ENCODE measurements at places on chromosomes 12 and 14.

DNA sequence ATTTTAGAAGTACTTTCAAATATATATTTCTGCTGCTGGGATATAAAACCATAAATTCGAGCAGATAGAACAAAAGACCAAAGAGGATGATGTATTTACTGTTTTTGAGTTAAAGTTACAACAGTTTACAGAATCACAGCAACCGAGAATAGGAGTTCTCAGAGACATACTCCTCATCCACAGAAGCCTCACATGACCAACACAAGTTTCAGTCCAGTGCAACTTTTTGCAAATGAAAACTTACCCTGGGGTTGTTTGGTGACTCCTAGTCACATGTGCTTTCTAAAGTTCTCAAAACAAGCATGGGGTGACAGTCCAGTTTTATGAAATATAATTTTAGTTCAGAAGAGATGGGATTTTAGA, 117.1 kb downstream of the PRKCH start:
- peak; percentile 41 for DNase-seq

DNA sequence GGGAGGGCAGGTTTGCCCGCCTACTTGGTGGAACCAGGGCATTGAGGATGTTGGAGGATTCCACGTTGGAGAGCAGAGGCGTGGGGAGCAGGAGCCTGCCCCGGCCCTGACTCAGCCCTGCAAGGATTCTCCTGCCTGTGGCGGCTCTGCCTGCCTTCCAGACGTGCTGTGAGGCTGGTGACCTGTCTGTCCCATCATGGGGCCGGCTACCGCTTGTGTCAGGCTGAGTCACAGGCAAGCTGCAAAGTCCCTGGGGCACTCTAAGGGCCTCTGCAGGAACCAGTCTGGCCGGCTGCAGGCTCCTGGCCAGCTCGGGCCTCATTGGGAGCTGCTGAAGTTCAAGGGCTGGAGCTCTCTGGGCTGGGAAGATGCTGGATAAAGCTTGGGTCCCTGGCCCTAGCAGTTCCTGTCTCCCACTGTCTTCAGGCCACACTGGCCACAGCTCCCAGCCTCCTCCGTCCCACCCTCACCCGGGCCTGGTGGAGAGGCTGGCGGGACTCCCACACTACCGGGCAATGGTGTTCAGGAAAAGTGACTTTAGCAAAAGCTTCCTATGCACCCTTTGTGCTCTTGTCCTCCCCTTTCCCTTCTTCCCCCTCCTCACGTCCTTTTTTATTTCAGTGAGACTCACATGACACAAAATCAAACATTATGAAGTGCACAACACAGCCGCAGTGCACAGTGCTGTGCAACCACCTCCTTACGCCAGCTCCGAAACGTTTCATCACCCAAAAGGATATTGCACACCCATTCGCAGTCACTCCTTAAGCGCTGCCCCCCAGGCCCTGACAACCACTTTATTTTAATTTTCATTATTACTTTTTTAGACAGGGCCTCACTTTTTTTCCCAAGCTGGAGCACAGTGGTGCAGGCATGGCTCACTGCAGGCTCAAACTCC, 22.0 kb upstream of the ULK1 start:
- DNase-seq: no peak

GRCh38 chr14:49939884-49940510, 47.1 kb downstream of the ARF6 start:
- no peak for DNase-seq

DNA sequence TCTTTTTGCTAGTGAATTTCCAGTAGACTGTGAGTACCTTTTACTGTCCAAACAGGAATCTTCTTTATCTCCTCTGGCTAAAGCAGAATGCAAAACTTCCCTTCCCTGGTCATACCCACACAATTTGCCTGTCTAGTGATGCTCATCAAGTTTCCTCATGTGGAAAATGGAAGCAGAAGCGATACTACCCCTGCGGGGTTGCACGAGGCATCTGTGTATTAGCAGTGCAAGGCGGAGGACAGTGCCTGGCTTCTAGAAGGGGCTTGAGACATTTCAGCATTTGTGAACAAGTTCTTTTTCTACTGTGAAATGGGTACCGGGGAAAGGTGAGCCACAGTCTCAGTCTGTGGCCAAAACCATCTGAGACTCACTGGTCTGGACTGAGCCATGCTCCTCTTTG, 340.9 kb downstream of the AACS start:
- DNase-seq: no peak

- peak; percentile 92 for DNase-seq
Observed at GRCh38 chr12:48936379-48936979, 11.2 kb upstream of the FKBP11 start.

- no peak for DNase-seq
Observed at GRCh38 chr12:6469609-6470374, 685 bp downstream of the VAMP1 start.

DNA sequence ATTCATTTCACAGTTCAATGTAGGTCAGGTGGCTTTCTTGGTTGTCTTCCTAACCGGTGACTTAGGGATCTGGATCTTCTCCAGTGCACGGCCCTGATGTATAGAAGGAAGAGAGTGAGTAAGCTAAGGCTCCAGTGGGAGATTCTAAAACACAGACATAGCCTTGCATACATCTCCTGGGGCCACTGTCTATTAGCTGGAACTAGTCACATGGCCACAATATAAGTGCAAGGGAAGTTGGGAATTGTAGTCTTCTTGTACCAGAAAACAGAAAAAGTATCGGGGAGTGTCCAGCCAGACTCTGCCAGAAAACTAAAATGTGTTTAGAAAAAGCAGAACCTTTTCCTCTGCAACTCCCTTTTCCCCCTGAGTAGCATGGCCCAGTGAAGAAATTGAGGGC, 531.6 kb downstream of the VRK1 start:
- no peak for DNase-seq

DNA sequence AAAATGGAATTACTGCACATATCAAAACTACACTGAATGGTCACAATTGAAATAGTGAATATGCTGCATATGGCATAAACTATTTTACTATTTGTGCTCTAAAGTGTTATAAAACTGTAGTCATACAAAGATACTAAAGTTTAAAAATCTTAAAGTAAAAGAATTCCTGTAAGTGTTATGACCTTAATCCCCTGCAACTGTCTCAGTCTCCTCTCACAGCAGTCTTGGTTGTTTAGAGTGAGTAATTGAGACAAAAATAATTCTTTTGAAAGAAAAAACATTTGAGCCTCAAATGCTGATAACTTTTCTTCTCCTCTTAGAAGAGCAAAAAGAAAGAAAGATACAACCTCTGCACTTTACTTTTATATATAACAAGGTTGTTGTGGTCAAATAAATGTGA, 99.9 kb downstream of the SYT1 start:
- no peak for DNase-seq

GRCh38 chr12:108842361-108842760, 15.0 kb downstream of the SSH1 start:
- no peak for DNase-seq

DNA sequence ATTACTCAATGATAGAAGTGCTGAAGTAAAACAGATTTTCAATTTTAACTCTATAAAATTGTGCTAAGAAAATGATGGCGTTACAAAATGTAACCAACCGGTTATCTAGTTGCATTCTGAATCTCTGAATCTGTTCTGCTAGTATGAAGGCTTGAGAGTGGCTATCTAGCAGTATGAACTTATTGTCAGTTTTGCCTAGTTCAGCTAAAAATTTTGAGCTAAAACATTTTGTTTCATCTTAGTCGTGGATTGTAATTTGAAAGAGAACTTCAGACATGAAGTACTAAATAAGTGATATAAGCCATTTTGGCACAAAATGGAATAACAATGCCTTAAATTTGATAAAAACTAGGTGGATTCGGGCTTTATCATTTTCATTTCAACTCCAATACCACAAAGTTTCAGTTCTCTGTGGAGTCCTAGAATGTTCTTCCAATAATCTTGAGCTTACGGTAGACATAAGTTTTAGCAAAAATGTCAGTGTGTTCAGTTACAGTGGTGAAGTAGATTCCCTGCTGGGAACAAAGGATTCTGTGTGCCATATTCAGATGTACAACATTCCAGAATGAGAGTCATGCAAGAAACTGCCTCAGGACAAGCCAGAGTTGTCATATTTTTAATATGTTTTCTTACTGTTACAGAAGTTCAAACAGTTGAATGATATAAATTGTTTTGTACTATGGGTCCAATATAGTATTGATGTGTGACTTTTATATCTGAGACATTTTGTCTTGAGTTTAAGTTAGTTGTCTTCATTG, 28.1 kb downstream of the ATP6V1D start:
- DNase-seq: no peak

GRCh38 chr14:92392711-92393110, 69.7 kb downstream of the SLC24A4 start:
- DNase-seq: peak; percentile 4

GRCh38 chr12:87413784-87414183, 615.4 kb downstream of the C12orf50 start:
- no peak for DNase-seq

- peak; percentile 90 for DNase-seq
Observed at GRCh38 chr14:75247286-75247922, 31.2 kb upstream of the FOS start.

- peak; percentile 6 for DNase-seq
Observed at GRCh38 chr12:24705741-24706358, 243.1 kb downstream of the BCAT1 start.

DNA sequence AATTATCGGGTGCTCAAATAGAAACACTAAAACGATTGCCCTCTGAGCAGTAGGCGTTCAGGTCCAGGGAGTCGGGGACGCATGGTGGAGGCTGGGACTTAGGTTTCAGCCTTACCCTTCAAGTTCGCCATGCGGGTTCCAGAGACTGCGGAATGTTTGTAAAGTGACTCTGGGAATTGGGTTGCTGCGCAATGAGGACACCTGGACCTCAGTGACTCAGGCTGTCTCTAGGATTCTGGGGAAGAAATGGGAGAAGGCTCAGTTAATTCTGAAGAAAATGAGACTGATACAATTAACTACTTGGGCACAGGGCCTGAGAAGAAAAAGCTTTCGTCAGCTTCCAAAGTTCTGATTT, 1.1 kb downstream of the LGALS3 start:
- DNase-seq: no peak

DNA sequence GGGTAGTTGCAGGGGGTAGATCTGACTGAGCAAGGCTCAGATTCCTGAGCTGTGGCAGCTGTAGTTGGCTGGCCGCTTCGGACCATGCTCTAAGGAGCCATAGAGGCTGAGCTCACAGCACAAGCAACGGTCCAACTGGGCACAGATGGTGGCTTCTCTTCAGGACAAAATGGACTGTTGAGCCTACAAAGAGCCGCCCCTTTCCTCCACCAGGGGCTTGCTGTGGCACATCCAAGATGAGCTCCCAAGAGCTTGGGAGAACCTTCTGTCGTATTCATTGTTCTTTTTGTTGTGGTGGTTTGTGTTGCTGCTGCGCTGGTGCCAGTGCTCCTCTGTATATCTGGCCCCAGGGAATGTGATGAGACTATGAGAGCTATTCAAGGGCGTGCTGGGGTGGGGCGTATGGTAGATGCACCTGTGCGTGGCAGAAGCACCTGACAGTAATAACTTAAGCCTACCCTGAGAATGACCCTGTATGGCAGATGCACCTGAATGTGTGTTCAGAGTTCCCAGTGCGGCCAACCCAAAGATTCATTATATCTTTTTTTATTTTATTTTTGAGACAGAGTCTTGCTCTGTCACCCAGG, 17.8 kb upstream of the LGALS3 start:
- DNase-seq: no peak

- peak; percentile 16 for DNase-seq
Observed at GRCh38 chr12:51103977-51104376, 20.6 kb upstream of the CSRNP2 start.

DNA sequence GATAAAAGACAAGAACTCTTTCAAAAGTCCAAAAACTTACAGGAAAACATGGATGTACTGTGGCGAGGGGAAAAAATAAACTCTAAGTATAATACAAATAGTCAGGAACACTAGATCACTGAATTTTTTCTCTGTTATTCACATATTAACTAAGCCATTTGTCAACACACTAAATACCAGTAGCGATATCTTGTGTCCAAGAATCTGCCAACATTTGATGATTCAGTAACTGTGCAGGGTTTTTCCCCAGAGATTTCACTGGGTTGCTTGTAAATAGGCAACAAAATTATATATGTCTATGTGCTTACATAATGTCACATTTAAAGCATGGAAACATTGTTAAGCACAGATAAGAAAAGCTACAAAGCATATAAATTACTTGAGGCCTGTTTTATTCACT, 205.9 kb downstream of the KIF21A start:
- no peak for DNase-seq

DNA sequence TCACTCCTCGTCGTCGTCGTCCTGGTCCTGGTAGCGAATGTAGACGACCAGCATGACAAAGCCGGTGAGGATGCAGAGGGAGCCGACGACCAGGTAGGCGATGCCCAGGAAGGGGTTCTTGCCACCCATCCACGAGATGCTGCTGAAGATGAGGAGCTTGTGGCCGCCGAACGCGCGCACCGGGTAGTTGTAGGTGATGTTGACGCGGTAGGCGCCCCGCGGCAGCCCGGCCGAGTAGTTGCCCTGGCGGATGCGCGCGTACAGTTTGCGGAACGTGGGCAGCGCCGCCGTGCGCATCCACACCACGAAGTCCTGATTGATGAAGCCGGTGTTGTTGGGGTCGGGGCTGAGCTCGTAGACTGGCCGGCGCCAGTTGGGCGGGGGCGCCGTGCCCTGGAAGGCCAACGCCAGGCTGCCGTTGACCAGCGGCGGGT, 1.0 kb downstream of the TMEM30B start:
- peak; percentile 65 for DNase-seq

DNA sequence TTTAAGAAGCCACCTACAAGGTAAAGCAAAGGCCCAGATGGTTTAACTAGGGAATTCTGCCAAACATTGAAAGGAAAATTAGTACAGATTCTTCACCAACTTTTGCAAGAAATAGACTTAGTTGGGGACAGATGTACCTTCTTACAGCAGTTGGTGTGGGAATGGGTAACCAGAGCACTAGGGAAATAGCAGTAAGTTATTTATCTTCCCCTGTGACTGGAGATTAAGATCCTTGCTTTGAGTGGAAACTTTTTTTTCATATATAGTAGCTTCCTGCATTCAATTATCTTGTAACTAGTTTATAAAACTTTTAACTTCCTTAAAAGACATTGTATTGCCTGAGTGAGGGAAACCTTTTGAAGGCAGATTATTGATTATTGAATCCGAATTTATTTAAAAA, 44.2 kb downstream of the ARID2 start:
- DNase-seq: no peak

DNA sequence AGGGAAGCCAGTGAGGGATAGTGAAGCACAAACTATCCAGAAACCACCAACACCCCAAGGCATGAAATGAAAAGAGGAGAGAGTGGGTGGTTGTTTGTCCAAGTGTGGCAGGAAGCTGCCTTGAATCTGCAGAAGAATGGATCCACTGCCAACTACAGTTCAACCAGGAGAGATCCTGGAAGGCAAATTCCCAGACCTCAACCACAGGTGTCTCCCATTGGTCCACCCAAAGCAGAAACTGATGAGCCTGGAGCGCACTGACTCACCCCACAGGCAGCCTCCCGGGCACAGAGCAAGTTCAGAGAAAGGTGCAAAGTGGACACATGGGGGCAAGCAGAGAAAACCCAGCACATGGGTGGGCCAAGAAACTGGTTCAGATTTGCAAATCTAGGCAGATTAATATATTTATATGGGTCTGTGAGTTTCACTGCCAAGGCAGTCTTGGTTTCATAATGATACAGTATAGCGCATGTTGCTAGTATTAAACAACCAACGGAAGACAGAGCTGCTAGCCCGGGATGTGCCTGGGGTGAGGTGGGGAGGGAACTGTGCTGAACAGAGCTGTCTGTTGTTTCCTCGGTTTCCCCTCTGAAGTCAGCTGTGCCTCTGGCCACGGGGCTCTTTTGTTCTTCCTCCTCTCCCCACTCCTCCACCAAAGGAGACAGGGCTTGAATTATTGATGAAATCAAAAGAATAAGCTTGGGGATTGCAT, 416.2 kb upstream of the CCDC196 start:
- DNase-seq: no peak

Data from activated CD8-positive, alpha-beta T cell treated with anti-CD3 and anti-CD28 coated beads for 36 hours (primary cell).